ENCODE measurements at places on chromosomes 3 and 15.

- no peak for DNase-seq
Observed at GRCh38 chr15:82849556-82850512, 40.4 kb downstream of the WHAMM start.

GRCh38 chr3:177197041-177197726 is at the start of gene TBL1XR1:
Gene TBL1XR1 (minus strand): TSS chr3:177197482. CDS start chr3:177064977, 132,505 bp downstream.
- peak; percentile 77 for DNase-seq

DNA sequence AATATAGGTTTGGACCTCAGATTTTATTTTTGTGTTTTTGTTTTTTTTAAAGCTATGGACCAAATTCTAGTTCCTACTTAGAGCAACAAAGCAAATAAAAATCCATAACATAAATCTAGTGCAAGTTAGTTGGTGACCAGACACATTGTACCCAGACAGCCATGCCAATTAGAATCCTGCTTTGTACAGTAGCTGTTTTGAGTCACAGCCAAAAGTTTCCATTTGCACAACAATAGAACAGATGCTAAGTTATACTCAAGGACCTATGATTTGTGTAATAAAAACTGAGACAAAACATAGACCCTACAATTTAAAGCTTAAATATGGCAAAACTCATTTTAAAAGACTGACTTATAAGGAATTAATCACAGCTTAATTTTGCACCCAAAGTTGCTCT is 513.1 kb upstream of the CBLB start:
- DNase-seq, result no peak

- DNase-seq, result no peak
Observed at GRCh38 chr3:35070088-35070487, 569.2 kb upstream of the ARPP21 start.

DNA sequence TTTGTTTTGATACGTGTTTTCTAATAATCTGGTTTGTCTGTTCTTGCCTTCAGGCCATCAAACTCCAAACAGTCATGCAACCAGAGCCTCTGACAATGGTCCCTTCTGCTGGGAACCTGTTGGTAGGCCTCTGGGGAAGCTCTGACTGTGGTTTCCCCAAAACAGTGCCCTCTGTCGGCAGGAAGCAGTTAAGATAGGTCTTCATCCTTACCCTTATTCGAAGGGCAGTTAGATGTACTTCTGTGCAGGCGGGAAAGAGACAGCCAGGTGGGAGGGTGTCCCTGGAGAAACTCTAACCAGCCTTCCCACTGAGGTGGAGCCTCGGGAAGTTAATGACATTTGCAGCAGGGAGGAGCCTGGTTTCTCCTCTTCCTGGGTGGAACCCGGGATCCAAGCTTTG is 81.6 kb upstream of the CHMP2B start:
- no peak for DNase-seq

GRCh38 chr15:75545064-75545463 is 34.1 kb downstream of the PTPN9 start:
- no peak for DNase-seq

- DNase-seq, result no peak
Observed at GRCh38 chr3:142459929-142460328, 12.1 kb upstream of the XRN1 start.

- DNase-seq, result no peak
Observed at GRCh38 chr3:196431181-196432136, 768 bp downstream of the UBXN7 start.

DNA sequence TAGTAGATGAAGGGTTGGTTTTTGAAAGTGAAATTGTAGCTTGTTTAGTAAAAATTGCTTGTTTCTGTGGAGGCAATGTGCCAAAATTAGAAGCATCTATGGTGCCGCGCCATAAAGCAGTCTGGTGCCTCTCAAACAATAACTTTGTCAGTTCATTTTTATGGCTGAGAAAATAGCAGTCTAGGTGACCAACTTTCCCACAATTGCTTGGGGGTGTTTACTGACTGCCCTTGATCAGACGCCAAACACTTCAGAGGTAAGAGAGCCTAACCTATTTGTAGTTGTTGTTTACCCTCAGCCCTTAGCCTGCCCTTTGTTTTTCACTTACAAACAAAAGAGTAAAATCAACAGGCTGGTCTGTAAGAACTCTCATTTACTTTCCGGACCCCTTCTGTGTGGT is 174.5 kb downstream of the FNDC3B start:
- DNase-seq, result no peak

- no peak for DNase-seq
Observed at GRCh38 chr3:137612291-137612690, 151.8 kb upstream of the SOX14 start.

DNA sequence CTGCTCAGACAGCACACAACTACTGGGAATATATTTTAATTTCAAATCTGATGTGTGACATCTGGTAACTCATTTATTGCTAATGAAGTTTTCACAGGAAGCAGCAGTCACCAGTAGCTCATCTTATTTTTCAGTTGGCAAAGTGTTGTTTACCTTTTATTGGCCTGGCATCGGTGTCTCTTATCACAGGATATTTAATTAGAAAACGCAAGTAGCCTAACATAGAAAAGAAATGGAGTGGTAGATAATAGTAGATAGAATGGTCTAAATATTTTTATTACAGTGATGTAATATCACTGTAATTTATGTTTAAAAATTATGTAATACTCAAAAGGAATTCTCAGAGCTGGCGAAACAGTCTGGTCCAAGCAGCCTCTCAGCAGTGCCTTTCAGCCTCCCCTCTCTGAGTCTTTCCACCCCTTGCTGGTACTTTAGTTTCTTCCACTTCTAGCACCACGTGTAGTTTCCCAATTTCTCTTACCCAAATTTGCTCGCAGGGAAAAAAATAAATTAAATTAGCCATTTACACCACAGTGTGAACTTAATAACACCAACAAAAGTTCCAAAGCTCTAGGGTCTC is 31.9 kb downstream of the AGTR1 start:
- no peak for DNase-seq

DNA sequence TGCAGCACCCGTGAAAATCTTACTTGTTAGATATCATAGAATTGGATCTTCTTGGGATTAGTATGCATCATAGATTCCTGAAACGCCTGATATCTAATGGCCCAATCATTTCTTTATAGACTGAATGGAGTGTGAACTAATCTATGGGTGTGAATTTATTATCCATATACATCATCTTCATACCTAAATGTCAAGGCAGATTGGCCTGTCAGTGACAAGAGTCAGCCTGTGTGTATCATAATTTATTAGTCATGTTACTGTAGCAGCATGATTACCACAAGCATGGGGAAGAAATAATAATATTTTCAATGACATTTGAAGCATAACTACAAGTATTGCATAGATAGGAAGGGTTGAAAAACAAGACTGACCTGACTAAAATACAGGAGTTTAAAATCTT is 235.8 kb downstream of the RAP2B start:
- DNase-seq, result no peak

Data from activated T-helper 1 cell treated with anti-CD3 and anti-CD28 coated beads, Interleukin-2, amount 50 U/mL, for 16 hours (primary cell).